ENCODE measurements at places on chromosomes 13 and 19. TPM values are rescaled to one million over a fixed set of nuclear protein-coding genes. Genes with fewer than 3 reads are reported as not detected.

The OPA3 gene
- total RNA-seq = 2.4 TPM

The THSD1 gene
- 8.3 TPM for total RNA-seq

The SIGLEC8 gene
- 0.82 TPM for total RNA-seq

The OR10H1 gene
- total RNA-seq = not detected

The FUT3 gene
- total RNA-seq = 0.09 TPM

The APLP1 gene
- total RNA-seq = 97.6 TPM

The ALKBH7 gene
- total RNA-seq = 21.2 TPM

The C1QTNF9 gene
- total RNA-seq = not detected

The KIR2DL1 gene
- total RNA-seq = not detected

The FAM216B gene
- 2.9 TPM for total RNA-seq

The STXBP2 gene
- total RNA-seq = 3.5 TPM

The LENG9 gene
- total RNA-seq = 1.3 TPM

The CCDC8 gene
- 7.7 TPM for total RNA-seq

The GPR12 gene
- 25.2 TPM for total RNA-seq

The ZNF844 gene
- total RNA-seq = 20.6 TPM

The FOXA3 gene
- not detected for total RNA-seq

The NKG7 gene
- 0.45 TPM for total RNA-seq

The SPACA4 gene
- not detected for total RNA-seq

The NLRP7 gene
- not detected for total RNA-seq

The CYP4F8 gene
- total RNA-seq = not detected

The KMT2B gene
- total RNA-seq = 7.1 TPM

The SIAH3 gene
- total RNA-seq = 18.0 TPM

The C1QTNF9B gene
- not detected for total RNA-seq

The RXFP2 gene
- 0.18 TPM for total RNA-seq

The HIF3A gene
- 19.9 TPM for total RNA-seq

The PCDH20 gene
- total RNA-seq = 2.4 TPM

The ATP1A3 gene
- 122 TPM for total RNA-seq

The CARD8 gene
- total RNA-seq = 46.5 TPM

The DACH1 gene
- total RNA-seq = 70.0 TPM

The HSD11B1L gene
- 15.0 TPM for total RNA-seq

The SH2D3A gene
- 4.9 TPM for total RNA-seq

The FARP1 gene
- total RNA-seq = 106 TPM

The KLF1 gene
- 0.73 TPM for total RNA-seq

The SUPT20H gene
- 124 TPM for total RNA-seq

All from cerebellum (tissue), 4 donors.